Activated CD4-positive, alpha-beta T cell treated with anti-CD3 and anti-CD28 coated beads for 36 hours (primary cell): ENCODE measurements at places on chromosomes 5 and 9. TPM values are rescaled to one million over a fixed set of nuclear protein-coding genes. Genes with fewer than 3 reads are reported as not detected.

GABRG2 gene
- total RNA-seq: not detected

DNA sequence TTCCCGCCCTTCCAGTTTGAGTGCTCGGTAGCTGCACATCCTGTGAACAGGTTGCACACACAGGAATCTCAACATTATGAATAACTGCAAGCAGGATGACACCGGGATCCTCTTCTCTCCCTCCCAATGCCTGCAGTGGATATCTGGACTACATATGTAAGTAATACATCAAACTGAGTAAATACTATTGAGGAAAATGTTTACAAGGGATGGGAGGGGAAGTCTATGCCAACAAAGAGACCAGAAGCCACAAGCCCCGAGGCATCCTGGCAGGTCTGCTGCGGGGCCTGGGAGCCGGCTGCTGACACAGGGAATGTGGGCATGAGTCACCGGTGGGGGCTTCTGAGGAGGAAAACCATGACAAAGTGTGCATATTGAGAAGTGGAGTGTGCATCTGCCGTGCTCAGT lies 8.6 kb upstream of the ANKRD33B start:
- H3K36me3 ChIP-seq: no peaks in the 10 kb centered on the region
- DNase-seq: no peak
- peaks cover 7% of the 10 kb centered on the region for H3K27me3 ChIP-seq
- H3K27ac ChIP-seq: no peak overlapping the region
- peaks cover 6% of the 10 kb centered on the region for H3K4me1 ChIP-seq

DNA sequence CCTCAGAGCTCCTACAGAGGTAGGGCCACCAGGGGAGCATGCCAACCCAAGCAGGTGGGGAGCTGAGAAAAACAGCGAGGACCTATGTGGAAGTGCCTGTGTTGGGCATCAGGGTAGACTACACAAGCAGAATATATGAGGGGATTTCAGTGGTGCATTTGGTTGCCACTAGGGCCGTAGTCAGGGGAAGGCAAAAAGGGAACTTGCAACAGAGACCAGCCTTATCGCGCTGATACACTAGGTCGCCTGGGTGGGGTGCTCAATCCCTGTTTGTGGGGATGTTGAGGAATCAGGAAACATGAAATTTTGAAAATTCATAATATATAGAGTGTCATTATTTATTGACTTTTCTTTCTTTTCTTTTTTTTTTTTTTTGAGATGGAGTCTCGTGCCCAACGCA lies 370.9 kb upstream of the PRR16 start:
- H3K27me3 ChIP-seq: no peaks in the 10 kb centered on the region
- H3K36me3 ChIP-seq: no peaks in the 10 kb centered on the region
- H3K27ac ChIP-seq: no peak overlapping the region

DNA sequence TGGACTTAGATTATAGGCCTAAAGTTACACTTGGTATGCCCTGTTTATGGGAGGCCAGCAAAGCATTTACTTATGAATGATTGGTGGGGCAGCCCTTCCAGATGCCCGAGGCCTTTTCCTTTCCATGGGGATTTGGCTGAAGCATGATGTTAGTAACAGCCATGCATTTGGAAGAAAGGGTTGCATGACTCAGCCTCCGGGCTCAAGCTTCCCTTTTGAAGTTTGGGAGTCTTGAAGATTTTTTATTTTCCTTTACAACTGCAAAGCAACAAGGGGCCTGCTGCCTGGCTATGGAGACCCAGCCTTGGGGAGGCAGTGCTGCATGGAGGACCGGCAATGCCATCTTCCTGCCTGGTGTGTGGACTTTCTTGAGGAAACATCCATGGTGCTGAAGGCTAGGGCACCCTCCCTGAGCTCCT lies 244.7 kb downstream of the ICE1 start:
- no peak overlapping the region for H3K27ac ChIP-seq
- no peak for DNase-seq
- no peaks in the 10 kb centered on the region for H3K36me3 ChIP-seq
- H3K4me3 ChIP-seq: no peak overlapping the region

GRCh38 chr5:94310833-94311232 lies 307.6 kb downstream of the KIAA0825 start:
- H3K4me1 ChIP-seq: no peaks in the 10 kb centered on the region
- no peak overlapping the region for H3K27ac ChIP-seq
- DNase-seq: no peak
- H3K36me3 ChIP-seq: no peaks in the 10 kb centered on the region
- H3K27me3 ChIP-seq: no peaks in the 10 kb centered on the region
